ENCODE measurements at places on chromosomes 2 and 18.

DNA sequence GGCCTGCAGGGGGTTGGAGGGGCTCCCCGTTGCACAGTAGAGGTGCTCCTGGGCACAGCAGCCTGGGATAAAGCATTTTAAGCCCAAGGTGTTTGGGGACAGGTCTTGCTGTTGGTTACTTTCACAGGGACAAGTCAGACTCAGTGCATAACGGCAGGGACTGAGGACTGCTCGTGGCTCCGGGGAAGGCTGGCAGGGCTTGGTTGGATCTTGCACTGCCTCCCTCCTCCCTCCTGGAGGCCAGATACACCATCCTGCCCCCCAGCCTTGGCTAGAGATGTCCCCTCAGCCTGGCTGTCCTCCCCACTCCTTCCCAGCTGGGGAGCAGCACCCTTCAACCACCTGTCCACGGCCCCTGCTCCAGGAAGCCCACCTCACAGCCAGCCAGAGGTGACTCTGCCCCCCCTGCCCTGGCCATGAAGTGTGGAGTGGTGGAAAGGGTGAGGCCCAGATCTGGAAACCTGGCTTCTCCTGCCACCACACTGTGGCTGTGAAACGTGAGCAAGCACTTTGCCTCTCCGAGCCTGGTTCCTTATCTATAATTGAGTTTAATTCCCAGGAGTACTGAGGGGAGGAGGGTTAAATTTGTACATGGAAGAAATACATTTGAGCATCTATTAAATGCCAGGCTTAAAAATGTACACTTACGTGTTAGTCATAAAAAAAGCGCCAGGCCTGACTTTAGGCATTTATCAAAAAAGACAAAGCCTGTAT, 67.1 kb upstream of the TAF1B start:
- no peak for DNase-seq

DNA sequence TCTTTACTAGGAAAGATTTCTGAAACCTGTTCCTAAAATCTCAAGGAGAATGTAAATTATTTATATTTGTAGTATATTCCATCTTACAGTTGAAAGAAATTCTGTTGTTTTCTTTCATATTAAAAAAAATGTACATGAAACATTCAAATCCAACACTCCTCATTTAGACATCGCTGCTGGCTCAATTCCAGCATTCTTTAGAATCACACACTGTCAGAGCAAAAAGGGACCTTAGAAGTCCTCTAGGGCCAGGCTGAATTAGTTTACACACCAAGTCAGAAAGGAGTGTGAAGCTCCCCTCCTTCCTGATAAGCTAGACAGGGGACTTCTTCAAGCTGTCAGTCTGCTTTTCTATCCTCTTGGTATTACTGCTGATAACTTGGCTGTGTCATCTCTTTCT, 158.6 kb upstream of the LTBP1 start:
- no peak for DNase-seq

DNA sequence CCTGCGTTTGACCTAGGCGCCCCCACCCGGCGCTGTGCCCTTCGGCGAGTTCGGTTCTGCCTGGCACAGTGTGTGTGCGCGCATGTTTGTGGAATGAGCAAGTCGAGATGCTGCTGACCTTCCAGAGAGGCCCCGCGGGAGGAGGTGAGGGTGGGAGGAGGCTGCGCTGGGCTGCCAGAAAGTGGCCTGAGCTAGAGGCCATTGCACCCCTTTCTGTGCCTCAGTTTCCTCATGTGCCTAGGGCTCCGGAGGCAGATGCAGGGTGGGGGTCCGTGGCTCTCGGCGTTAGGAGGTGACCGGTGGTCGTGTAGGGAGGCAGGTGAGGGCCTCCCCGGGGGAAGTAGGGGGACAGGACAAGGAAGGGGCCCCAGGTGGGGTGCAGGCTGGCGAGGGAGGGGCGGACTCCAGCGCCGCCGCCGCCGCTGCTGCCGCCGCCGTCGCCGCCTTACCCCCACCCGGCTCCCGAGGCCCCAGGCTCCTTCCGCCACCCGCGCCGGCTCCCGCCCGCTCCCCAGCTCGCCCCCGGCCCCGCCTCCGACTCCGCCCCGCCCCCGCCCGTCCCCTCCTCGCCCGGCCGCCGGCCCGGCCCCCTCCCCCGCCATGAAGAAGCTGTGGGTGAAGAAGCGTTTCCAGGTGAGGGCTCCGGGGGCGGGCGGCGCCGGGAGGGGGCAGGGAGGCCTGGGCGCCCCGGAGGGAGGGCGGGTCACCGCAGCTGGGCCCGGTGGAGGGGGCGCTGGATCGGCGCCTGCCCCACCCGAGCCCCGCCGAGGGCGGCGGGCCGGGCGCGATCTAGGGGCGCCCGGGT, 7.0 kb downstream of the SPEG start:
- peak; percentile 32 for DNase-seq

GRCh38 chr2:43484323-43484930, 111.4 kb downstream of the THADA start:
- DNase-seq: no peak

GRCh38 chr2:109123586-109124201, 5.3 kb upstream of the SH3RF3 start:
- DNase-seq: no peak

DNA sequence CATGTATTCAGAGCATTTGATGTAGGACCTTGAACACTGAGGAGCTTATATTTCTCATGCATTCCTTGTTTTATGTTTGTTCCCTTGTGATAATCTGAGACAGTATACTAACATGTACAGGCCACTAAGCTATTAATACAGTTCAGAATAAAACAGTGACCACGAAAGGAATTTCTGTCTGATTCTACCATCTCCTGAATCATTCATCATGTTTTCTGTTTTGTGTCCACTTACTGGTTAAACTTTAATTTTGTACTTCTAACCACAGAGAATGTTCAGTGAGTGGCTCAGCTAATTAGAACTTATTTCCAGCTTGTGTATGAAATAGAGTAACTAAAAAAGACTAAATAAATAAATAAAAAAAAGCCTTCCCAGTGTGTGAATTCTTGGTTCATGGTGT, 110.4 kb downstream of the LRP1B start:
- DNase-seq: no peak

DNA sequence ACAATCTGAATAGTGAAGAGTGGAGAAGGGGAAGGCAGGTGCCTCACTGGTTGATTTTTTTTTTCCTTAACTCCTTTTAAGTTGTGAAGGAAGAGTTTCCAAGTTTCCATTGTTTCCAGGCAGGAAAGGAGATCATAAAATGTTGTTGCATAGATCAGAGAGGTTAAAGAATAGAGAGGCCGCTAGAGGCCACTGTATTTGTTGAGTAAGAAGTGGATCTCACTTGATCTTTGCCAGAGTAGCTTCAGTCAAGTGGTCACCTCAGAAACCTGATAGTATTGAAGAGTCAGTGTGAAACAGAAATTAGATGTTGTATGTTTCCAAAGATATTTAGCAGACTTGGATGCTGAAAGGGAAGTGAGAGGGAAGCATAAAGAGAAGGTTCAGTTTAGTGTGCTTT, 17.6 kb downstream of the CTNNA2 start:
- no peak for DNase-seq

DNA sequence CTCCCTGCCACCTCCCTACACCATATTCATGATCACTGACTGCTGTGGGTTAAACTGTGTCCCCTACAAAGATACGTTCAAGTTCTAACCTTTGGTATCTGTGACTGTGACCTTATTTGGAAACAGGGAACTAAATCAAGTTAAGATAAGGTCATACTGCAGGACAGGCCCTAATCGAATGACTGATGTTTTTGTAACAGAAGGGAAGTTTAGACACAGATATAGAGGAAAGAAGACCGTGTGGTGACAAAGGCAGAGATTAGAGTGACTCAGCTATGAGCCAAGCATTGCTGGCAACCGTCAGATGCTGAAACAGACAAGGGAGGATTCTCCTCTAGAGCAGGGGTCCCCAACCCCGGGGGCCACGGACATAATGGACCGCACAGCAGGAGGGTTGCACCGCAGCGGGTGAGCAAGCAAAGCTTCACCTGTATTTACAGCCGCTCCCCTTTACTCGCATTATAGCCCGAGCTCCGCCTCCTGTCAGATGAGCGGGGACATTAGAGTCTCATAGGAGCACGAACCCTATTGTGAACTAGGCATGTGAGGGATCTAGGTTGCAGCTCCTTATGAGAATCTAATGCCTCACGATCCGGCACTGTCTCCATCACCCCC, 28.9 kb upstream of the RNF152 start:
- DNase-seq: no peak

- no peak for DNase-seq
Observed at GRCh38 chr18:62778976-62779869, 63.9 kb downstream of the PHLPP1 start.

- no peak for DNase-seq
Observed at GRCh38 chr2:177588671-177589070, 196.1 kb downstream of the AGPS start.

GRCh38 chr2:168819829-168820489, 17.5 kb downstream of the NOSTRIN start:
- DNase-seq: no peak

DNA sequence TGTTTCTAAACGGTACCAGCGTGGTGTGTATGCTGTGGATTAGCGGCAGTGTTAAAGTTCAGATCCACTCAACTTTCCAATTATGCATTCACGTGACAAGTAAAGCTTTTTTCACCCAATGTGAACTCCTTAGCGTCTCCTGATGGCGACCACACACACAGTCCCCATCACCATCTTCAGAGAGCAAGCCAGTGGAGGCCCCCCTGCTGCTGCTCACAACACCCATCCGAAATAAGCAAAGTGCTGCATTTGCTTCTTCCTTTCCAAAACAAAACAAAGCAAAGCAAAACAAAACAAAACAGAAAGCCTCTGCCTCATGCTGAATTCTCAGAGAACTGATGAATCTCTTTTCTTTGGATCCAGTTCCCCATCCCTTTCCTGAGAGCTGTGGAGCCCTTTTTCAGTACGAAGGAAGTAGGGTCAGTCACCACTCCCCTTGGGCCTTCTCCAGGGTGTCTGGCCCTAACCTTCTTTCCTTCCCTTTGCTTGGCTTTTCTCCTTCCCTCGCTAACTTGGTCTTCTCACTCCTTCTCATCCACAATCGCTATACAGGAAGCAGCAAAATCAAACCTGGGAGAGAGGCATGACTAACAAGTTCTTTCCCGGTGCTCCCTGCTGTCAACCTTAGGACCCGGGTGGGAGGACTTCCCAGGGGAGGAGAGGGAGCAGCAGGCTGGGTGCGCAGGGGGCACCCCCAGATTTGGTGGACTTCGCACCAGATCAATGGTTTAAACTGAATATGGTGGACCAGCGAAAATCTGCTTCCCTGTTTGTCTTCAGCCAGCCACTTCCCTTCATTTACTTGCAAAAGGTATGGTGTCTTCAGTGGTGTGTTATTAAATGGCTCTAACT, 56.0 kb downstream of the NRP2 start:
- DNase-seq: no peak

DNA sequence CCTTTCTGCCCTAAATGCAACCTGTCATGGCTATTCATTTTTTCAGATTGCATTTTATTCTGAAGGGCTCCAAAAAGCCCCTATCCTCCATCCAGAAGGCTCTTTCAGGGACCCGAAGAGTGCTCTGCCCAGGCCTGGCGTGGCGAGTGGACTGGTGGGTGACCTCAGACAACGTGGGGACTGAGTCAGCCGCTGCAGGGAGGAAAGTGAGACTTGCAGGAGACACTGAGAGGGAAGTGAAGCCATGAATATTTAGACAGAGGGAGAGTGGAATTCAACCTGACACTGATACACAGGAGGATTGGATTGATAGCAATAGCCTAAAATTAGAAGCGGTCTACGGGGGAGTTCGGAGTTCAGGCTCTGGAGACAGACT, 63.6 kb upstream of the SIX2 start:
- no peak for DNase-seq

DNA sequence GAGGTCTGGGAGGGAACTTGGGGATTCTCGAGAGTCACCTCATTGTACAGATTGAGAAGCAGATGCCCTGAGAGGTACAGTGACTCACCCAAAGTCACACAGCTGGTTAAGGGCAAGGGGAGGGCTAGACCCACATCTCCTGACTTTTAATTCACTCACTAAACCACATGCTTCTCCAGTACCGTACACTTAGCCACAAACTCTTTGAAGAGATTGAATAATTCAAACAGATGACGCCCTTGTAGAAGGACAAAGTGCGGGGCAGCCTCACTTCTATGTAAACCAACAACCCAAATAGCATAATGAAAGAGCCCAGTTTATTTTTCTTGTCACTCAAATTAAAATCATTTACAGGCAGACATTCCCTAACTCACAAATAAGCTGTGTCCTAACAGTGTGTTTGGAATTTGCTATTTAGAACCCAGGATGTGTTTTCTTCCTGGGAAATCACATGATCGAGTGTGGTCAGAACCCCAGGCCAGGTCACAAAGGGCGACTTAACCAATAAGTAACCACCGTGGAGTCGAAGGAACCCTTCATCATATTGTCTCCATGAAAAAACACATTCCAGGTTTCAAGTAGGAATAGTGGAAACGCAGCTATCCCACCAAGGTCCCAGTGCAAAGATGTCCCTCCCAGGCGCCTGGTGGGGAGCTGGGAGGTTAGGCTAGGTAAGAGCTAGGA, 35.8 kb upstream of the PTPN4 start:
- no peak for DNase-seq

DNA sequence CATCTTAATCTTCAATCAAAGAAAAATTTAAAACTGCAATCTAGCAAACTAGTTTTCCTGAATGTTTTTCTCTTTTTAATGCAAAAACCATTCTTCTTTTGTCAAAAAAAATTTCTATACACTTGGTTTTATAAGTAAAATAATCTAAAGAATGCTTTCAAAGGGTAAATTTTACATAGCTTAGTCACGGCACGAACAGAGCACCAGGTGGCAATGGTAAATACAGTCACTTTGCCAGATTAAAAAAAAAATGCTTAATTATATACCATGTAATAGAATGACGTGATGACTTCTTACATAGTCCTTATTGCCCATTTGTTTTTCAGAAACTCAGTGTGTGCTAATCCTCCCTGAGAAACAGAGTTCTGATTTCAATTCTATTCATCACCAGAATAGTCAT, 10.4 kb downstream of the FEZ2 start:
- DNase-seq: no peak

DNA sequence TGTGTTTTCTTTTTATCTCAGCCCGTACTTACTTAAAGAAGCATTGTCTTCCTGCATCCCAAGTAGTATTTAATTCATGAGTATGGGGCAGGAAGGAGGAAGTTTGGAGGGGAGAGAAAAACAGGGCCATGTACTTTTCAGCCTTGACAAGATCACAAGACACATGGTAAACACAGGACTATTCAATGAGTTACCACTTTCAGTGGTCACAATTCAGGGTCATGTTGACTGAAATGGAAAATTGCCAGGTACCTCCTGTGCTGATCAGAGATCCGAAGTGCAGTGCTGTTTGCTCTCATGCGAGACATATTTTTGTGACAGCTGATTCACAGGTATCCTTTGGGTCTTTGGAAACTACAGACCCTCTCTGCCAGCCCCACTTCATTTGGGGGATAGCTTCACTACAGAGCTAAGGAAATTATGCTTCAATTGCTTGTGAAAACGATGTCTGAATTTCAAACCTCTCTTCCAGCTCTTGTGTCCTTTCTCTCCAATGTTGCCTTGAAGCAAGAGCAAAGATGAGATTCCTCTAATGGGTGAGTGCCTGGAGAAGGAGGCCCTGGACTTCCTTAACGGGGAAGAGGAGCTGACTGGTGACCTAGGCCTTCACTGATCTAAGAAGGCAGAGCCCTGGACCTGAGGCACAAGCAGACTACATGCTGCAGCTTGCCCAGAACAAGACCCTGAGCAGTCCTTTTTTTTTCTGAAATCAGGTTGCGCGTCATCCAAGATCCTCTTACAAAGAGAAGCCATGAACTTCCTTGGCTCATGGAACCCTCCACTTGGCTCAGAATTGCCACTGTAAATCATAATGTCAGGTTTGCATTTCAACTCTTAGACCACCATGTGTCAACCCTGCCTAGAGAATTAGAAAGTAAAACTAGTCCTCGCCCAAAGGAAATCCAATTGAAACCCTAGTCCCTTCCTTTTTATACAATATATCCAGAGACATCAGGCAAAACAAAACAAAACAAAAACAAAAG, 44.1 kb downstream of the EVA1A start:
- no peak for DNase-seq

GRCh38 chr2:169819106-169819505, 5.6 kb downstream of the METTL5 start:
- no peak for DNase-seq
